Activated gamma-delta T cell treated with anti-CD3 and anti-CD28 coated beads, Interleukin-2, amount 50 U/mL, for 16 hours (primary cell): ENCODE measurements at places on chromosomes 13 and 19.
A peak's percentile ranks its signal among the peaks of the same experiment; 100 is the strongest.

DNA sequence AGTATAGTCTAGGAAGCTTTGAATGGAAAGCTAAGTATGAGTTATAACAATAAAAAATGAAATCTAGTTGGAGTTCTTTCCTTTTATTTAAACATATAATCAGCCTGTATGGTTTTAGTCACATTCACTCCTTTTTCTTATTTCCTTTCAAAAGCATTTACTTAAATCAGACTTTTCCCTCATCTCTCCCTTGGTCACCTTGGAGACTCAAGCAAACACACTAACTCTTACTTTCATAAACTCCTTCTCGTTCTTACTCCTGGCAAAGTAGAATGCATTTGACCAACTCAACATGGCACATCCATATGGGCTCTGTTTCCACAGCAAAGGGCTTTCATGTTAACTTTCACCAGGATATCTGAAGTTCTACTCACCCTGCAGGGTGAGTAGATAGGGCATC lies 400.0 kb downstream of the LMO7 start:
- no peak for DNase-seq

GRCh38 chr13:75326173-75327134 lies 155.5 kb downstream of the TBC1D4 start:
- DNase-seq = peak; percentile 9

GRCh38 chr19:55147545-55148251 lies 1.3 kb downstream of the TNNT1 start:
- no peak for DNase-seq

DNA sequence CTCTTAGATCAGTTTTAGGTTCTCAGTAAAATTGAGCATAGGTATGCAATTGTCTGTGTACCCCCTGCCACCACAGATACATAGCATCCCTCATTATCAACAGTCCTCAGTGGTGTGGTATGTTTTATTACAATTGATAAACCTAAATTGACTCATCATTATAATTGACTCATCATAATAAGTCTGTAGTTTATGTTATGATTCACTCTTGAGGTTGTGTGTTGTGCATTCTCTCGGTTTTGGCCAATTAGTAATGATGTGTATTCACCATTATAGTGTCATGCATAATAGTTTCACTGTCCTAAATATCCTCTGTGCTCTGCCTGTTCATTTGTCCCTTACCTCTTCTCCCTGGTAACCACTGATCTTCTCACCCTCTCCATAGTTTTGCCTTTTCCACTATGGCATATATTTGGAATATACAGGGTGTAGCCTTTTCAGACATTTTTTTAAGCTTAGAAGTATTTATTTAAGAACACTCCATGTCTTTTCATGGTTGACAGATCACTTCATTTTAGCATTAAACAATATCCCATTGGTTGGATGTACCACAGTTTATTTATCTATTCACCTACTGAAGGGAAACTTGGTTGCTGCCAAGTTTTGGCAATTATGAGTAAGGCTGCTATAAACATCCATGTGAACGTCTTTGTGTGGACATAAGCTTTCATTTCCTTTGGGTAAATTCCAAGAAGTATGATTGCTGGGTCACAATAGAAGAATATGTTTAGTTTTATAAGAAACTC lies 1620.6 kb upstream of the MIR17HG start:
- no peak for DNase-seq
